ENCODE measurements at places on chromosomes 4 and X.

- no peak for DNase-seq
These were observed 9.3 kb upstream of the SH3TC1 start for GRCh38 chr4:8189551-8190466.

DNA sequence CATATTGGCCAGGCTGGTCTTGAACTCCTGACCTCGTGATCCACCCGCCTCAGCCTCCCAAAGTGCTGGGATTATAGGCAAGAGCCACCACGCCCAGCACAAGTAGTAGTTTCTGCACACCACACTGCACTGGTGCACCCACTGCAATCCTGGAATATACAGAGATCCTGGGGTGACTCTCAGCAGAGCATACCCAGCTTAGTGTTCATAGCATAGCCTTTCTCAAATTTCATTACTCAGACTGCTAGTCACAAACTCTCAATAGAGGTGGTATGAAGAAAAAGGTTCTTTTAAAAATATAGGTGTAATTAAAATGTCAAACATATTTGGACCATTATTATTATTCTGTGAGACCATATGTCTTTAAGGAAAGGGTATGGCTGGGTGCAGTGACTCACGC lies 6.2 kb upstream of the ARHGAP10 start:
- no peak for DNase-seq

DNA sequence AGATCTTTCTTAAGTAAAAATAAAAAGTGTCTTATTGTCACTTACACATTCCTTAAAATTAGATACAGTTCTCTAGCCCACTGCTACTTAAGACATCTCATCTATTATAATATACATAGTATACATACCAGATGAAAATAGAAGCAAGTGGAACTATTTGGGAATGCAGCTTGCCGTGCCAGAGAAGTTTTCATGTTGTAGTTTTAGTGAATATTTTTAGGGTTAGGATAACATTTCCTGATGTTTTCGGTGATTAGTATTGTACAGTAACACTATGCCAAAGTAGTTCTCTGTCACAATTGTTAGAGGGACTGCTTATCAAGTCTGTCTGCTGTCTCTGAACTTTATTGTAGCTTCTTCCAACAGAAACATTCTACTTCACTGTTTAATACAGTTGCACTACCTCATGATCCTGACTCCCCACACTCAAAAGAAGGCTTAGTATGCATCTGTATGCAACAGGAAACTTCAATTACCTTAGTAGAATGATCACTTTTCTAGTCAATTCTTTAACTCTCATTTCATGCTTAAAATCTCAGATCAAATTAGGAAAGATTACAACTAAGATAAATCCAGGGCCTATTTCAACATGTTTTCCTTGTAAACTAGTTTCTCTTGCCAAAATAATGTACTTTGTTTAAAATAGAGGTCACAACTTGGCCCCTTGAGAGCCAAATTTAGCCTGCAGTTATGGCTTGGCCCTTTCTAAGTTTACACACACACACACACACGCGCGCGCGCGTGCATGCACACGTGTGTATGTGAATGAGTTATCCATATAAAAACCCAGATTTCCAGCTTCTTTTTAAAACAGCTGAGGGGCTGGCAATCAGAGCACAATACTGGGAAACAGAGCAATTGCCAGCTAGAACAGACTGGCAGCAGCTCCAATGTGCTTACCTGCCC lies 42.3 kb upstream of the SRPX start:
- peak; percentile 63 for DNase-seq

DNA sequence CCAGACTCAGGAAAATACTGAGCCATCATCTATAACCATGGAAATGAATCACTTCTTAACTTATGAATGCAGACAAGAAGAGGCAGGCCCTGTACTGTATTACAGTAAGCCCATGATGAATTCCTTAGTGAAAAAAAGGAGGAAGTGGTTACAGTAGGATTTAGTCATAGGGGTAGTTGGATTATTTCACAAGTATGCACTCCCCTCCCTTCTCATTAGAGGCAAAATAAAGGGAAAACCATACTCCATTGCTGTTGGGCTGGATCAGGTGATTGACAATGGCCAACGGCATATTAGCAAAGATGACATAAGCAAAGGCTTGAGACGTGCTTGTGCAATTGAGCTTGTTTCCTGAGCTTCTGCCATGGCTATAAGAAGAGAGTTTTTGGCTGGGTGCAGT lies 181.1 kb upstream of the PRPS2 start:
- no peak for DNase-seq

GRCh38 chr4:124055896-124056295 lies 656.6 kb downstream of the ANKRD50 start:
- peak; percentile 28 for DNase-seq

DNA sequence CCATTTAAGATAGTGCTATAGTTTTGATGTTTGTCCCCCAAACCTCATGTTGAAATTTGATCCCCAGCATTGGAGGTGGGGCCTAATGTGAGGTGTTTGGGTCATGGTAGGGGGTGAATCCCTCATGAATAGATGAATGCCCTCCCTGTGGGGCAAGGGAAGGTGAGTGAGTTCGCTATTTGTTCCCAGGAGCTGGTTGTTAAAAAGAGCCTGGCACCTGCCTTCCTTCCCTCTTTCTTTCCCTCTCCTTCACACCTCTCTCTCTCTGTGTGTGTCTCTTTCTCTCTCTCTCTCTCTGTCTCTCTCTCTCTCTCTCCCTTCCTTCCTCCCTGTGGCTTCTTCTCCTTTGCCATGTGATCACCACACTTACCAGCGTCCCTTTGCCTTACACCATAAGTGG lies 160.7 kb downstream of the AASDH start:
- DNase-seq = no peak

DNA sequence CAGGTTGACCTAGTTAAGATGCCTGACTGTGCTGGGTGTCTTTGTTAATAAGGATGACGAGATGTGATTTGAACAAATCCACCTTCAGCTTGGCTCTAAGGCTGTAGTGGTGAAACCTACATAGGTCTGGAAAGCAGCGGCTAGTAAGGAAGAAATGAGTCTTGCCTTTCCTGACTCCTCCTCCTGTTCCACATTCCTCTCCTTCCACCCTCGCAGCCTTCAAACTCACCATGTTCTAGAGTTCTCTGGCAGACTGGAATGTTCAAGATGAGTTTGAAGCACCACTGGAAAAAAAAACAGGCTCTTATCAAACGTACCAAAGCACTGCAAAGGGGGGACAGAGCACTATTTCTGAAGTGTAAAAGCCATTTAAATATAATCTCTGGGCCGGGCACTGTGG lies 395.4 kb downstream of the BMPR1B start:
- DNase-seq = no peak

- DNase-seq = no peak
These were observed 56.1 kb downstream of the FAM193A start for GRCh38 chr4:2592572-2592971.

DNA sequence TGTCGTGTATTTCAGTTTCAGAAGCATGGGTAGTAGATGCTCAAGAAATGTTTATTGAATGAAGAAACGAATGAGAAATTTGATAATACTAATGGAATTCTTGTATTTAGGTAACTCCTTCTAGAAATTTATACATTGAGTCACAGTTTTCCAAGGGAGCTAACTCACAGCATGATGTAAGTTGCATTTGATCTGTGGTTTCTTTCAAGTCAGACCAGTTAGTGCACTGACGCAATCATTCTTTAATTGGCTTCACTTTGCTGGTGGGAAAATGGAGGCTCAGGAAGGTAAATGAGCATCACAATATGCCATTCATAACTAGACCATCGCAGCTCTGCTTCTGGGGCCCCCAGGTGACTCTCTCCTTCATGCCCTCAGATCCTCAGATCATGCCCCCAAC lies 17.3 kb upstream of the CWH43 start:
- peak; percentile 68 for DNase-seq

Measured in skeletal muscle cell (primary cell).